NCI-H2029 treated with DMSO at 0.1 percent for 48 hours (cell line): ENCODE measurements at places on chromosomes 1 and 21.

DNA sequence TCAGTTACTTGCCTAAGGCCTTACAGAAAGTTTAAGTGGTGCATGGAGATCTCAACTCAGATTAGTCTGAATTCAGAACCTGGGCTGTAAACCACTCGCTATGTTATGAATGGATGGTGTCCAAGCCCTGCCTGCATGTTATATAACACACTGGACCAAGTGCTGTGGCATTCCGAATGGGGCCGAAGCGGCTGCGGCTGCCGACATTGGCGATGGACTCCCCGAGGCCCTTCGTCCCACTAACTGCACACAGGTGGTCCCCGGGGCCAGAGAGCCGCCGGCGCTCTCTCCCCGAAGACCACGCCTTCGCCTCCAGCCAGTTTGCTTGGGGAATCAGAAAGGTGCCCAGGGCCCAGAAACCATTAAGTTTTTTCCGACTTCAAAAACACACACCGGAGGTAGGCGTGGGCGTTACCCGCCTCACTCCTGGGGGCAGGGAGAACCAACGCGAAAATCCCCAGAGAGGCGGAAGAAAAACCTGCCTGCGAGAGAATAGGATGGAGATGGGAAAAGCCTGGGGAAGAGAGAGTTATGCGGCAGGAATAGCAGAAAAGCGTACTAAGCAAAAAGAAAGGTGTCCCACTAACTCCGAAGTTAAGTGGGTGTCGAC lies 579 bp upstream of the TENT5C start:
- no peak for DNase-seq

GRCh38 chr1:91781371-91781825 lies 104.6 kb downstream of the TGFBR3 start:
- DNase-seq: no peak

GRCh38 chr1:17207046-17207445 lies 2.1 kb downstream of the PADI1 start:
- DNase-seq: peak; percentile 32

DNA sequence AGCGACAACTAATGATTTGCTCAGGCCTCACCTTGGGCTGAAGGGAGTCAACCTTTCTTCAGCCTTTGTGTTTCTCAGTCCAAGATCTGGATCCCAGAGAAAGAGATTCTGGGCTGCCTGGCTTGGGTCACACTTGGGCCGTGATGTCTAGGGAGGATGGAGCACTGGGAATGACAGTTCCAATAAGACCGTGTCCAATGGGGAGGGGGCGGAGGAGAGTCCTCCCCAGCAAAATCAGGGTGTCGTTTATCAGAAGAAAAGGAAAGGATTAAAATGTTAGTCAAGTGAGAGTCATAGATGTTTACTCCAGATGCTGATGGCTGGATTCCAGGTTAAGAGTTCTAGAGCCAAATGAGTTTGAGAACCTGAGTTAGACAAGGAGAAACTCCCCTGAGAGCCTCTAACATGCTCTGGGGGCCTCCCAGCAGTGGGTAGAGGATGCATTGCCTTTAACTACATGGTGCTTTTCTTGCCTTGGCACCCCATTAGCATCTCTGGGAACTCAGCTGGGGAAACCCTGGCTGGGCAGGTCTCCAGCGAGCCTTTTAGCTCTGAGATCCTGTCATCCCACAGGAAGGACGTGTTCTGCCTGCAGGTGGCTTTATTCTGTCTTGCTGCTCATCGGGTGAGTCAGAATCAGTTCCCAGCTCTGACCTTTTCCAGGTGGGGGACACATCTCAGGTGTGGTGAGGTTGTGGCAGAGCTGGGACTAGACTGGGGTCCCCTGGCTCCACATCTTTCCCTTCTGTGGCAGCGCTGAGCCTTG lies 22.2 kb downstream of the NIPAL3 start:
- no peak for DNase-seq

DNA sequence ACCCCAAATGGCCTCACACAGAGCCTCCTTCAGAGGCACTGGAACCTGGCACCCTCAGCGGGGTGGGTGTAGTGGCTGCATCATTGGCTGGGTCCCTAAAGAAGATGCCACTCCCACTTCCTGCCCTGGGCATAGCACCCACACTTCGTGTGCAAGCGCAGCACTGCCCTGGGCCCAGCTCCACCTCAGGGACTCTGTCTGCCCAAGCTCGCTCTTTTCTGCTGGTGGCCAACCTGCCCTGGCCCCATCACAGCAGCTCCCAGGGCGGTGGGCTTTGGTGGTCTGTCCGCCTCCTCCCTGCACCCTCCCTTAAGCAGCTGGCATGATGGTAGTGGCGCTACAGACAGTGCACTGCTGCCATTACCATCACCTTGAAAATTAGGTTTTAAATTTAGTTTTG lies 829.3 kb upstream of the BRINP3 start:
- no peak for DNase-seq

DNA sequence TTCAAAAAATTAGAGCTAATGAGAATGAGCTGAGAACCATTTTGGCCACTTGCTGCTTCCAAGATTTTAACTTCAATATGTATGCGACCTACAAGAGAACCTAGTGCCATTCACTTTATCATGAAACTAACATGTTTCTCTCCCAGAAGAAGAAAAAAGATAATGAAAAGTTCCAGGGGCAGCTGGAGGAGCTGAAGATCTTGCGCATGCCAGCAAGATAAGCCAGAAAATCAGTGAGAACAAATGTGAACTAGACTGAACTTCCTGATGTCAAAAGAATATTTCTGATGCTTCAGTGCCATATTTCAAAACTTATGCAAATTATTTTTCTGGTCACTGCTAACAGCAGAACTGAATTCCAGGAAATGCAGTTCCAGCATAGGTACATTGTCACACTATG lies 1265.1 kb downstream of the BRINP3 start:
- DNase-seq: no peak

GRCh38 chr1:30707412-30708360 lies 15.7 kb downstream of the MATN1 start:
- DNase-seq: peak; percentile 62

- DNase-seq: peak; percentile 43
Measured at GRCh38 chr1:19654886-19655717, 9.6 kb upstream of the HTR6 start.

DNA sequence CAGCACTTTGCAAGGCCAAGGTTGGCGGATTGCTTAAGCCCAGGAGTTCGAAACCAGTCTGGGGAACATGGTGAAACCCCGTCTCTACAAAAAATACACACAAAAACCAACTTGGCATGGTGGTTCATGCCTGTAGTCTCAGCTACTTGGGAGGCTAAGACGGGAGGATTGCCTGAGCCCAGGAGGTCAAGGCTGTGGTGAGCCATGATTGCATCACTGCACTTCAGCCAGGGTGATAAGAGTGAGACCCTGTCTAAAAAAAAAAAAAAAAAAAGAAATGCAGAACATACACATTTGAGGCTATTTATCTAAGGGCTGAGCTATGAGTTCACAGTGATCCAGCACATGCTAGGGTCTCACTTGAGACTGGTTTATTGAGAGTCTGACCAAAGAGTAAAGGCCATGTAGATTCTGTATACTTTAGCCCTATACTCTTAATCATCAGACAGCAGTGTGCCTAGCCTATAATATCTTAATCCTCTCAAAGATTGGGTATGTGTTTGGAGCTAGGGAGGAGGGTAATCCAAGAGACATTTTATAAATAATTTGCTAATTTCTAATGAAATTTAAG lies 23.9 kb downstream of the RNF2 start:
- no peak for DNase-seq
